ENCODE measurements at places on chromosomes 3 and 15. TPM values are rescaled to one million over a fixed set of nuclear protein-coding genes. Genes with fewer than 3 reads are reported as not detected.

GRCh38 chr3:12349895-12350811 is 61.3 kb downstream of the PPARG start:
- no peak overlapping the region for H3K27ac ChIP-seq
- no peaks in the 10 kb centered on the region for H3K4me1 ChIP-seq
- H3K4me3 ChIP-seq: no peak overlapping the region
- H3K27me3 ChIP-seq: no peaks in the 10 kb centered on the region
- H3K36me3 ChIP-seq: no peaks in the 10 kb centered on the region

- no peak overlapping the region for H3K27ac ChIP-seq
- DNase-seq: no peak
- no peak overlapping the region for H3K4me3 ChIP-seq
- peaks cover 33% of the 10 kb centered on the region for H3K4me1 ChIP-seq
- H3K27me3 ChIP-seq: no peaks in the 10 kb centered on the region
- peaks cover 42% of the 10 kb centered on the region for H3K36me3 ChIP-seq
These were observed 4.7 kb downstream of the AMT start for GRCh38 chr3:49417516-49418120.

SI gene
- not detected for total RNA-seq

TUSC7 gene
- total RNA-seq: not detected

ANKUB1 gene
- total RNA-seq: 3.3 TPM

DNA sequence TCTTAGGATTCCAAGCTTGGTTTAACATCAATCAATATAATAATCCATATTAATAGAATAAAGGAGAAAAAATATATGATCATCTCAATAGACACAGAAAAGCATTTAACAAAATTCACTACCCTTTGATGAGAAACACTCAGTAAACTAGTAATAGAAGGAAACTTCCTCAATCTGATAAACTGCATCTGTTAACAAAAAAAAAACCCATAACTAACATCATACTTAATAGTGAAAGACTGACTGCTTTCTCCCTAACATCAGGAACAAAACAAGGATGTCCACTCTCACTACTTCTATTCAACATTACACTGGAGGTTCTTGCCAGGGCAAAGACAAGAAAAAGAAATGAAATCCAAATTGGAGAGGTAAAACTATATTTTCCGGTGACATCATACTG is 30.5 kb downstream of the LRRK1 start:
- peaks cover 3% of the 10 kb centered on the region for H3K4me1 ChIP-seq
- DNase-seq: no peak

SLC25A36 gene
- 225 TPM for total RNA-seq
